Hematopoietic multipotent progenitor cell treated with erythropoietin and hydrocortisone succinate and interleukin-3 and kit ligand, for 4 days (in vitro differentiated cells): ENCODE measurements at places on chromosomes 4 and X.

GRCh38 chrX:111435469-111435868 is 23.5 kb upstream of the DCX start:
- DNase-seq, result no peak

GRCh38 chr4:118821590-118822293 is 14.2 kb downstream of the SEC24D start:
- DNase-seq, result no peak

GRCh38 chr4:55721651-55722050 is 85.6 kb upstream of the NMU start:
- peak; percentile 38 for DNase-seq

DNA sequence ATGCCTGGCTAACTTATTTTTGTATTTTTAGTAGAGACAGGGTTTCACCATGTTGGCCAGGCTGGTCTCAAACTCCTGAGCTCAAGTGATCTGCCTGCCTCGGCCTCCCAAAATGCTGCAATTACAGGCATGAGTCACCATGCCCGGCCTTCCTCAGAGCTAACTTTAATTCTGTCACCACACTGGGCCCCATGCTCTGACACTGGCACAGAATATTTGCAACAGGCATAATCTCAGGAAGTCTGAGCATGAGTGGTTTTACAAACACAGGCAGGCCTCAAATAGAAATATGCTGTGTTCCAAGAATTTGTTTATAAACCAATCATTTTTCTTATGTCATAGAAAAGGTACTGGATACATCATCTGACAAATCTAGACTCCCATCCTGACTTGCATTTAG is 32.7 kb upstream of the FAM9C start:
- DNase-seq, result peak; percentile 15

DNA sequence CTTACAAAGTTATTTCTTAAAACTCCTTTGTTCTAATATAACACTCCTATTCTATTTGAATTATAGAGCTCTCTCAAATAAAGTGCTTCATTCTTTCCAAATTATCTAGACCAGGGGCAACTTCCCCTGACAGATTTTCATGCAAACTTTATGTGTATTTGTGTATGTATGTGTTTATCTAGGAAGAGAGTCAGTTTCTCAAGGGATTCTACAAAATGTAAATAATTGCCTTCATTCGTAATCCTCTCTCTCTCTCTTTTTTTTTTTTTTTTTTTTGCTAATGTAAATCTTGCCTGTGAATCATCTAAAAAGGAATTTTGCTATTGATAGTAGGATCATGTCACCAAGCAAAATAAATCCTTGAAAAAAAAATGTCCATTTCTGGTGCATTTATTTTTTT is 38.9 kb upstream of the RBPJ start:
- no peak for DNase-seq

DNA sequence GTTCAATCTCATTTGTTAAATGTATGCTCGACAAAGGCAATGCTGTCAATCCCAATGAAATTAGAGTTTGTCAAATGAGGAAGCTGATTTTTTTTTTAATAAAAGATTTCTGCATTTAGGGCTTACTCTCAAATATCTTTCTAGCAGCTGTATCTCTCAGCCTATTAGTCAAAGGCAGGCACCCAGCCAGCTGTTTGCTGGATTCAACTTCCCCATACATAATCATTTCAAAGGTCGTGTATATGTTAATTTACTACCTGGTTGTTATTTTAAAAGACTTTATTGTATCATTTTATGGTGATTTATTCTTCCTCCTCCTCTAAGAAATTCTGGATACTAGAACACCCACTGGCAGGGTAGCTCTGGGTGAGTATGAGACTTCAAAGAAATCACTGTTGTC is 27.1 kb downstream of the RAI2 start:
- no peak for DNase-seq
